COR-L47 (cell line): ENCODE measurements at places on chromosomes 1 and 21.

DNA sequence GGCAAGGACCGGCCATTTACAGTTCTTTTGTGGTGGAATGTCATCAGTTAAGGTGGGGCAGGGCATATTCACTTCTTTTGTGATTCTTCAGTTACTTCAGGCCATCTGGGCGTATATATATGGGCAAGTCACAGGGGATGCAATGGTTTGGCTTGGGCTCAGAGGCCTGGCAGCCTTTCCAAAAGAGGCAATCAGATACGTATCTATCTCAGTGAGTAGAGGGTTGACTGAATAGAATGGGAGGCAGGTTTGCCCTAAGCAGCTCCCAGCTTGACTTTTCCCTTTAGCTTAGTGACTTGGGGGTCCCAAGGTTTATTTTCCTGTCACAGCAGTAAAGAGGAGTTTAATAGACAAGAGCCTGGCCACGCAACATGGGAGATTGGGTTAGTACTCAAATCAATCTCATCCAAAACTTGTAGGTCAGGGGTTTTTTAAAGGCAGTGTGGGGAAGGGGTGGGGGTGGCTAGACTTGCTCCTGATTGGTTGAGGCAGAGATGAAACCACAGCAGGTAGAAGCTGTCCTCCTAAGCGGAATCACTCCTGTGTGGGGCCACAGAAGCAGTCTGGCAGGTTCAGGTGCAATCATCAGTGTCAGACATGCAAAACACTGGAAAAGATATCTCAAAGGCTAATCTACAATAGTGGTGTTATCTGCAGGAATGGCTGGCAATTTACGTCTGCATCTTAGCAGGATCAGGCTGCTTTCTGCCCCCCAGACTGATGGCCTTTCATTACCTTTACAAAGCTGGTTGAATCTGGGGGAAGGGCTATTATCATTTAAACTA is 112.9 kb downstream of the TLR5 start:
- no peak for DNase-seq

DNA sequence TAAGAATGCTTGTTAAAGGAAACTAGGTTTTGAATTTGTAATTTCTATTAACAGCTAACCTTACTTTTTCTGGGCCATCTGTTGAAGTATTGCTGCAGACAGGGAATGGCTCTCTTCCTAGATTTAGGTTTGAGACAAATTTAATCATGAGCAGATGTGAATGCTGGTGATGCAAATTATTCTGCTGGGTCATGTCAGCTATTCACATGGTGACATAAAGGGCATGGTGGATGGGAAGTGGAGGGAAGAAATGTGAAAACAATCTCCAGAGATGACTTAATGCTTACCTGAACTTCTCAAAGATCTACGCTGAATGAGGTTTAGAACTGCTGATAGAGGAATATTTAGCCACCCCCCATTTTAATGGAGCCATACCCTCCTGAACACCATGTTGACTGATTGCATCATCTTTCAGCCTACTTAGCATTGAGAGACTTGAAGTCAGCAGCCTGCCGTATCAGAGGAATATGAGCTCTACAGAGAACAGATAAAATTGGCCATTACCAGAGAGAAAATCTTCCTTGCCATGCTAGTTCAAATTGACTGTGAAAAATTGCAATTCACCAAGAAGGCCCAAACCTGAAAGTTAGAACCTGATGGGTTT is 138.8 kb downstream of the HHAT start:
- no peak for DNase-seq

DNA sequence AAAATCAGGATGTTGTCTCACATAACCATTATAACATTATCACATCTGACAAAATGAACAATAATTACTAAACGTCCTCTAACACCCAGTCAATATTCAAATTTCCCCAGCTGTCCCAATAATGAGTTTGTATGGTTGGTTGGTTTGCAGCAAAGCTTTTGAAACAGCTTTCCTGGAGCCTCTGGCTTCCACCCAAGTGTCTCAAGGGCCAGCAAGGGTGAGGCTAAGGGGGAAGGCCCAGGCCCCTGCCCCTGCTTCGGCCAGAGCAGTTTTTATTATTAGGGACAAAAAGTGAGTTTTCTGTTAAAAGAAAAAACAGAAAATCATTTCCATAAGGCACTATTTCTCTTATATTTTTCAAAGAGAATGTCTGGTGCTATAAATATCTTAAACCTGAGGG is 19.1 kb upstream of the AVPR1B start:
- DNase-seq = no peak

- no peak for DNase-seq
Measured at GRCh38 chr1:43241413-43241836, 28.4 kb upstream of the TMEM125 start.

- DNase-seq = no peak
Measured at GRCh38 chr21:38493549-38494250, 4.6 kb downstream of the ERG start.

DNA sequence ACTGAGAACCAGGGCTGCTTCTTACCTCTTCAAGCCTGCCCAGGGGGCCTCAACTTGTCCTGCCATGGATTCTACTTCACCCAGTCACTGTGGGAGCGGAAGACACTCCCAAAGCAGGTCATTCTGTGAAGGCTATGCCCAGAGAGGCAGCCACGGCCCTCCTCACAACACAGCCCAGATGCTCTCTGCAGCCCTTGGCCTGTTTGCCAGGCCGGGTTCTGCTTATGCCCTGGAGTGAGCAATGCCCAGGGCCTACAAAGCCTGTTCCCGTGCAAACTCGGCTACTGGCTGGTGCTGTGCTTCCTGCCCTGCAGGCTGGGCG is 33.8 kb upstream of the SLC30A1 start:
- no peak for DNase-seq

DNA sequence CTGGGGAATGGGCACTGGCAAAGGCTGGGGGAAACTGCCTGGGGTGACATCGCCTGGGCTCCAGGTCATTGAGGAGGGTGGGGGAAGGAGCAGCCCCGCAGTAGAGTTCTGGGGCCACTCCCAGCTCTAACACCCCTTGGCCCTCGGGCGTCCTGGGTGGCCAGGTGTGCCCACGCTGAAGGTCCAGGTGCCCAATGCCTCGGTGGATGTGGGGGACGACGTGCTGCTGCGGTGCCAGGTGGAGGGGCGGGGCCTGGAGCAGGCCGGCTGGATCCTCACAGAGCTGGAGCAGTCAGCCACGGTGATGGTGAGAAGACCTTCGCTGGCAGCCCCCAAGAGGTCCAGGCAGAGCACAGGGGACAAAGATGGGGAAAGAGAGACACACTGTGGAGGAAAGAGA is 7.7 kb downstream of the NTRK1 start:
- no peak for DNase-seq

DNA sequence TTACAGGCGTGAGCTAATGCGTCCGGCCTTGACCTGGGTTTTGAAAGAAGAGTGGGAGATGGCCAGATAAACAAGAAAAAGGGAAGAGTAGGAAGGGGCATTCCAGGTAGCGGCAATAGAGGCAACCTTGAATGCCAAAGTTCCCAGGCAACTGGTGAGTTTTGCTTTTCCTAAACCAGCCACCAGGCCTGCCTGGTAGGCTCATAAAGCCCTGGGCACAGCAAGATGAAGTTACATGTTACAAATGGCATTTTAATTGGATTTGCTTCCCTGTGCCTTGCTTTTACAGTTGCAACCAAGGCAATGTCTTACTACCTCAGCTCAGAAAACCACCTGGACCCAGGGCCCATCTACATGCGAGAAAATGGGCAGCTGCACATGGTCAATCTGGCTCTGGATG is 5.5 kb downstream of the LRRC42 start:
- no peak for DNase-seq

DNA sequence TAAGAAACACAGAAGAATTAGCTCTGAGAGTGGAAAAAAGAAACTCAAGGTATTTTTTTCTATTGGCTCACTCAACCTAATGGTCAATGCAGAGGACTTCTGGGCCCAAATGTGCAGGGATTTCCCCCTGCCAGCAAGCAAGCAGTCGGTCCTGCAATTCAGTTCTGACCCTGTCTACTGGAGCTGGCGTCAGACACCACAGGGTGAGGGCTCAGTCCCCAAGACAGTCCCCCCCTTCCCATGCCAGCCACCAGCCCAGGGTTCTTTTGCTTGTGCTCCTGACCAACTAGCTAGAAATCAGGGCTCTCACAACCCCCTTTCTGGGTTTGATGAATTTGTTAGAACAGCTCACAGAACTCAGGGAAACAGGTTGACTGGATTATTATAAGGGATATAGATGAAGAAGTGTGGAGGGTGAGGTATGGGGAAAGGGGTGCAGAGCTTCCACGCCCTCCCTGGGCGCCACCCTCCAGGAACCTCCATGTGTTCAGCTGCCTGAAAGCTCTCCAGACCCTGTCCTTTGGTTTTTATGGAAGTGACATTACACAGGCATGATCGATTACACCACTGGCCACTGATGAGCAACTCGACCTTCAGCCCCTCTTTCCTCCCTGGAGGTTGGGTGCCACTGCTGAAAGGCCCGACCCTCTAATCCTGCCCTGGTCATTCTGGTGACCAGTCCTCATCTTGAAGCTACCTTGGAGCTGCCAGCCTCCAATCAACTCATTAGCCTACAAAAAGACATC is 22.5 kb upstream of the PWP2 start:
- no peak for DNase-seq

- no peak for DNase-seq
Measured at GRCh38 chr21:26280775-26281174, 110.2 kb upstream of the APP start.

GRCh38 chr1:150346316-150346715 is 17.6 kb upstream of the RPRD2 start:
- DNase-seq = no peak

DNA sequence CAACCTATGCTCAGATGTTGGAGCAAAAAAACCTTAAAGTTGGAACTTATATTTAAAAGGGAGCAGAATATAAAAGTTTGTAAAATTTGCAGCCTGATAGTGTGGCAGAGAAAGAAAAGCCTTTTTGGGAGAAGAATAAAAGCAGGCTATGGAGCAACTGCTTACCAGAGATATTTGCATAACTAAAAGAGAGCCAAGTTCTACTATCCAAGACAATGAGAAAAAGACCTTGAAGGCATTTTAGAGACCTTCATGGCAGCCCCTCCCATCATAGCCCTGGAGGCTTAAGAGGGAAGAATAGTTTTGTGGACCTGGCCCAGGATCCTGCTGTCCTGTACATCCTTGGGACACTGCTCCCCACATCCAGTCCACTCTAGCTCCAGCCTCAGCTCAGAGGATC is 312.5 kb upstream of the ZRANB2 start:
- DNase-seq = no peak
